Lung (tissue), 17 donors: ENCODE measurements at places on chromosomes 16 and 17. TPM values are rescaled to one million over a fixed set of nuclear protein-coding genes. Genes with fewer than 3 reads are reported as not detected.

GRCh38 chr17:42937712-42938596 is 26.3 kb downstream of the AARSD1 start:
- H3K4me1 ChIP-seq, result no peaks in the 10 kb centered on the region
- H3K27ac ChIP-seq, result no peak overlapping the region
- no peaks in the 10 kb centered on the region for H3K36me3 ChIP-seq
- peak; percentile 80 for DNase-seq
- H3K27me3 ChIP-seq, result no peaks in the 10 kb centered on the region
- H3K4me3 ChIP-seq, result no peak overlapping the region

DNA sequence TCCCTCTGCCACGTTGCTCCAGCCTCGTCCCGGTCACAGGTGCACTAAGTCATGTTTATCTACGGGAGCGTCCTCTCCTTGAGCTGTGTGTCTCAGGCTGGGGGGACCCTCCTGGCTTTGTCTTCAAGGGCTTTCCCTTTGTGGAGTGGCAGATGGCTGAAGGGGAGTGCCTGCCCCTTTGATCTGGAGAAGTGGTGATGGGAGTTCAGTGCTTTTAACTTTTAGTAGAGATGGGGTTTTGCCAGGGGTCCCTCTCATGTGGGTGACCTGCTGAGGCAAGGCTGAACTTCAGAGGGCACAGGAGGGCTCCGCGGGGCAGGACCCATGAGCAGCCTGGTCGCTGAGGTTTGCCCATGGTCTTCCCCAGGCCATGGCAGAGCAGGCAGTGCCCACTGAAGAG is 73.1 kb upstream of the CDC42EP4 start:
- no peaks in the 10 kb centered on the region for H3K4me1 ChIP-seq
- H3K27ac ChIP-seq, result no peak overlapping the region
- peaks cover 2% of the 10 kb centered on the region for H3K36me3 ChIP-seq
- no peaks in the 10 kb centered on the region for H3K27me3 ChIP-seq
- DNase-seq, result no peak

DNA sequence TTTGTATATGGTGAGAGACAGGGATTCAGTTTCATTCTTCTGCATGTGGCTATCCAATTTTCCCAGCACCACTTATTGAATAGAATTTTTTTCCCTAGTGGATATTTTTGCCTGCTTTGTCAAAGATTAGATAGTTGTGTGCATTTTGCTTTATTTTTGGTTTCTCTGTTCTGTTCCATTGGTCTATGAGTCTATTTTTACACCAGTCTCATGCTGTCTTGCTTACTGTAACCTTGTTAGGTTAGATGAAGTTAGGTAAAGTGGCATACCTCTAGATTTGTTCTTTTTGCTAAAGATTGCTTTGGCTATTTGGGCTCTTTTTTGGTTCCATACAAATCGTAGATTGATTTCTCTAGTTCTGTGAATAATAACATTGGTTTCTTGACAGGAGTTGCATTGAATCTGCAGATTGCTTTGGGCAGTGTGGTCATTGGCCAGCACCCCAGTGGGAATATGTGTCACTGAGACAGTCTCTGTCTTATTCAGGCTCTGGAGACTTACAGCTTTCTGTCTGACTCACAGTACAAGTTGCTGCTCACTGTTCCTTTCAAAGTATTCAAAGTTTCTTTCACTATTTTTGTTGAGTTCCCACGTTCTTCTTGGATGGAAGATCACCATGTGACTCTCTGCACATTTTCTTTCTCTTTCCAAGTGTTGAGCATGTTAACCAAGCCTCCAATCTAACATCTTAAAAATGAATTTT is 709.1 kb downstream of the CDH11 start:
- no peaks in the 10 kb centered on the region for H3K4me1 ChIP-seq
- peak overlapping the region; percentile 1 for H3K27ac ChIP-seq
- H3K27me3 ChIP-seq, result no peaks in the 10 kb centered on the region
- DNase-seq, result no peak
- H3K36me3 ChIP-seq, result no peaks in the 10 kb centered on the region

DNA sequence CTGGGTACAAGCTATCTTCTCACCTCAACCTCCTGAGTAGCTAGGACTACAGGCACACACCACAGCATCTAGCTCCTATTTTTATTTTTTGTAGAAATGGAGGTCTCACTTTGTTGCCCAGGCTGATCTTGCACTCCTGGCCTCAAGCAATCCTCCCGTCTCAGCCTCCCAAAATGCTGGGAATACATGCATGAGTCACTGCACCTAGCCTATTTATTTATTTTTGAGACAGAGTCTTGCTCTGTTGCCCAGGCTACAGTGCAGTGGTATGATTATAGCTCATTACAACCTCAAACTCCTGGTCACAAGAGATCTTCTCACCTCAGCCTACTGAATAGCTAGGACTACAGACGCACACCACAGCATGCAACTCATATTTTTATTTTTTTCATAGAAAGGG is 40.1 kb upstream of the RGS9 start:
- DNase-seq, result no peak
- H3K27me3 ChIP-seq, result no peaks in the 10 kb centered on the region
- no peak overlapping the region for H3K4me3 ChIP-seq
- H3K27ac ChIP-seq, result no peak overlapping the region
- no peaks in the 10 kb centered on the region for H3K4me1 ChIP-seq

- peak overlapping the region; percentile 87 for H3K4me3 ChIP-seq
- peak; percentile 14 for DNase-seq
- peak overlapping the region; percentile 85 for H3K27ac ChIP-seq
Measured at GRCh38 chr17:18039535-18040260, 490 bp downstream of the GID4 start.

GRCh38 chr16:85005285-85006069 is 5.9 kb downstream of the ZDHHC7 start:
- H3K27me3 ChIP-seq, result no peaks in the 10 kb centered on the region
- peaks cover 36% of the 10 kb centered on the region for H3K4me1 ChIP-seq
- peak overlapping the region; percentile 84 for H3K27ac ChIP-seq
- peaks cover 3% of the 10 kb centered on the region for H3K36me3 ChIP-seq
- no peak overlapping the region for H3K4me3 ChIP-seq

DNA sequence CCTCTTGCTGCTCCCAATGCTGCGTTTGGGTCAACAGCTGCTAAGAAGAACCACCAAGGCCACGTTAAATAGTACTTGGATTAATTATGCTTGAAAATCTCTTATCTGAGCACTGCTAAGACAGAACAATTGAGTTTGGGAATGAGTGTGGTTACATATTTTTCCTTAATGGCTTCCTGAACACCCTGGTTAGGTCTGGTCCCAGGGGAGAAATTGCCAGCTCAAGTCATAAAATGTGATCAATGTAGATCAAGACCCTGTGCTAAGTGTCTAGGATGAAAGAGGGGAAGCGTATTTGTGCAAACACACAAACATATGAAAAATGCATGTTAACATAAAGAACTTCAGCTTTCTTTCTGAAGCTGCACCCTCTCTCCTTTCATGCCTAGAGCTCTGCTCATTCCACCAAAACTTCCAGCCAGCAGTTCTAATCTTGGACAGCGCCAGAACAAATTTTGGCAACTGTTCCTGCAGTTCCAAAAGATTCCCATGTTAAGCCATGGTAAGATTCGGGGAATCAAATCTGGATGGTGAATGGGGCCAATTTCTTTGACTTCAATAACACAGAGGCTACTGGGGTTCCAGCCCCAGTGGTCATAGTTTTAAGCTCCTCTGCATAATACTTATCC is 72.0 kb downstream of the ZFHX3 start:
- peaks cover 7% of the 10 kb centered on the region for H3K4me1 ChIP-seq
- H3K27me3 ChIP-seq, result no peaks in the 10 kb centered on the region
- DNase-seq, result no peak
- H3K36me3 ChIP-seq, result no peaks in the 10 kb centered on the region
- H3K27ac ChIP-seq, result no peak overlapping the region

DNA sequence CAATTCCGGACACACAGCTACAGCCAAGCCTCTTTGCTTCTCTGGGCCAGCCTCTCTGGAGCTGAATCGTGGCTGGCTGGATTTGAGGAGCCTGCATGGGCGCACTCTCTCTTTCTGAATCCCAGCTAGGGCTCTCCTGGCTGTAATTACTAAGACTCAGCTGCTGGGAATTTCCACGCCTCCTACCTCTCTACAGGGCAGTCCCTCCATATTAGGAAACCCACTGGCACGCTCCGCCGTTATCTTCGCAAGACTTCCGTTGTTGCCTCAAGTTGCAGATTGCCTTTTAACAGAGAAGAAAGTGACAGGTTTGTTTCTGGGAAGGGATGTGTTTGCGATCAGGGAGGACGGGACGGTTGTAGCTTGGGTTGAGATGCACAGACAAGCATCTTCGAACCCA is 188.4 kb upstream of the NLRP1 start:
- no peak for DNase-seq
- no peak overlapping the region for H3K27ac ChIP-seq
- H3K4me3 ChIP-seq, result no peak overlapping the region
- no peaks in the 10 kb centered on the region for H3K36me3 ChIP-seq
- H3K27me3 ChIP-seq, result peaks cover 5% of the 10 kb centered on the region
- no peaks in the 10 kb centered on the region for H3K4me1 ChIP-seq

DNA sequence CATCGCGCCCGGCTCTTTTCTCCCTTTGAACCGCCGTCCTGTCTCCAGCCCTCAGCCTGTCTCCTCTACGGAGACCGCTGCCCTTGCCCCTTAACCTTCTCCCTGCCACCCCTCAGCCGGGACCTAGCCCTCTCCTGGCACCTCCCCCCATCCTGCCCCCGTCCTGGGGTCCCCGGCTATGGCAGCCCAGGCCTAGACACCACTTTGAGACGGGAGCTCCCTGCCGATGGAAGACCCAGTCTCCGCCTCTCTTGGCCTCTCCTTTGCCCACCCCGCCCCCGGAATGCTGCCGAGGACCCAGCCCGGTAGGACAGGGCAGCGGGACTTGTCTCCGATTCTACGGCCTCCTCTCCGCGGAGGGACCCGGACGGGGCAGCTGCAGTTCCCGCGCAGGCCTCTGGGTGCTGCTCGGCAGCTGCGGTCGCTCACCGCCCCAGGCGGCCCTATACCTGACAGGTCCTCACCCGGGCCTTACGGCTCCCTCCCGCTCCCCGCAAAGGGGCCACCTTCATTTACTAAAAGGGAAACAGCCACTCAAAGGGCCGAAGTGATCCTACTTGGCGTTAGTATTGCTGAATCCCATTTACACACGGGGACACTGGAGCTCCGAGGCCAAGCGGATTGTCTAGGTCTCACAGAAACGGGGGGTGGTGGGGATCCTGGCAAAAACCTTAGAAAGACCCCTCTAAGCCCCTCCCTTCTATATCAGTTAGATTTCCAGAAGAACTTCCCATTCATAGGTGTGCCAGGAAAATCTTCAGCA is 32.6 kb upstream of the TAC4 start:
- H3K4me1 ChIP-seq, result no peaks in the 10 kb centered on the region
- no peaks in the 10 kb centered on the region for H3K36me3 ChIP-seq
- no peak overlapping the region for H3K4me3 ChIP-seq
- H3K27ac ChIP-seq, result no peak overlapping the region
- H3K27me3 ChIP-seq, result no peaks in the 10 kb centered on the region

The ABCC6 gene
- total RNA-seq, result 22.7 TPM

The KRT33A gene
- total RNA-seq, result not detected

The KCNJ2 gene
- 6.7 TPM for total RNA-seq

The BAHCC1 gene
- 24.4 TPM for total RNA-seq

The IRF8 gene
- total RNA-seq, result 48.3 TPM

The MT4 gene
- total RNA-seq, result not detected

The ABCA8 gene
- total RNA-seq, result 10.5 TPM

The CNTROB gene
- total RNA-seq, result 60.2 TPM

The CMTM2 gene
- 2.2 TPM for total RNA-seq
